ENCODE measurements at places on chromosomes 7 and 10.

- no peak for DNase-seq
Measured at GRCh38 chr10:112332509-112333228, 41.2 kb upstream of the ACSL5 start.

- no peak for DNase-seq
Measured at GRCh38 chr7:91567081-91568012, 303.1 kb downstream of the FZD1 start.

DNA sequence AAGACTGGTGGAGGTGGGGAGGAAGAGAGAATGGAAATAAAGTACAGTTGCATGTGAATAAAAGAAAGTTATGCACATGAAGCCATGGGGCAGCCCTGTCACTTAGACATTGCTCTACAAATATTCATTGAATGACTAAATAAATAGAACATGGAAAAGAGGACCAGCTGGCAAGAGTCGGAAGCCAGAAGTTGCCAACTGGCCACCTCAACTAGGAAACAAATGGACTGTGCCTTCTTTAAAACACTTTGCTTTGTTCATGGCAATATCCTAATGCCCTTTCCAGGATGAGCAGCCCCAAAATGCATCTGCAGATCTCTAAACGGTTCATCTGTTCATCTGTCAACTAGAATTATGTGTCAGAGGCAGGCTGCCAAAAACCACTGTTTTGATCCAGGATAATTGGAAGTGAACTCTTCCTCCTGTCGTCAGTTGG lies 157.3 kb downstream of the NOC3L start:
- DNase-seq, result no peak

GRCh38 chr10:18417950-18418527 lies 233.3 kb downstream of the NSUN6 start:
- no peak for DNase-seq

- no peak for DNase-seq
Measured at GRCh38 chr7:125391921-125392320, 462.3 kb upstream of the POT1 start.

GRCh38 chr10:14507176-14507575 lies 176.5 kb upstream of the FRMD4A start:
- DNase-seq, result no peak

DNA sequence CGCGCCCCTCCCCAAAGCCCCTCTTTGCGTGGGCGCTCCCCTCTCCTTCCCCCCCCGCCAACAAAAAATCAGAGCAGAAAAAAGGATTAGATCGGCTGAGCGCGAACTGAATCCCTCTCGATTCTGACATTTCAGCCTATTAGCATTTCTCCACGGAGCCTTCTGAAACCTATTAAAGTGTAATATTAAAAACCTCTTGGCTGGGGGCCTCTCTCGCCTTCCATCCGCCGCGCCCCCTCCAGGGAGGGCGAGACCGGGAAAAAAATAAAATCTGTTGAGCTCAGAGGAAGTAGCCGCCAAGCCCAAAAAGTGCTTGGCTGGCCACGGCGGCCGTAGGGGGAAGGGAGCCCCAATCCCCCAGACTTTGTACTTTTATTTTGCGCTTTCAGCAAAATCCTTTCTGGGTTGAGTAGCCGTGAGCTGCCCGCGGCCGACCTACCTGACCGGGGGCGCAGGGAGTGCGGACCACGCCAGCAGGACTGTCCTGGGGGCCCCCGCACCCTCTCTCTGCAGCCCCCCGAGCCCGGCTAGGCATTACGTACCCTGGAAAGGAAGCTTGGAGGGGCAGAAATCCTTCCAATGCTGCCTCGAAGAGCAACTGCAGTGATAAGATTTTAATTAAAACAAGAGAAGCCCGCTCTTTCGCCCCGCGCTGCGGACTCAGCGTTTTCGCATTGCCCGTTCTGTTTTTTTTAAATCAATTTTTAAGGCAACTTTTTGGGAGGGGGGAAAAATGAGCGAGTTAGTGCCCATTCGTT lies 1.3 kb upstream of the TNRC18 start:
- no peak for DNase-seq

GRCh38 chr7:28469562-28469961 lies 57.2 kb downstream of the CREB5 start:
- DNase-seq, result no peak

DNA sequence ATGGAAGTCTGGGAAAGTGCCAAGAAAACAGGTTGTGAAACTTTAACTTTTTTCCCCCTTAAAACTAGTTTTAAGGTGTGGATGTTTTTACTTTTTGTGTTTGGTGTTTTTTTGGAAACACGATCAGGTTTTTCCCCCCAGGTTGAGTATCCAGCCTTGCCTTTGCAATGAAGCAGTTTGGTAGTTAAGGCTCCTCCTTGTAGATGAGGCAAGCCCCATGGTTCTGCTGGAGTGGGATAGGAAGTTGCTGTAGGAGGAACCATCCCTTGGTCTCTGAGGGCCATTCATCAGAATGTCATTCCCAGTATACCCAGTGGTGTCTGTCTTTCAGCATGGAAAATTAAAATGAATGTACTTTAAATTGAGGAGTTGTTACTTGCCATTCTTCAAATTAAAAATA lies 2.7 kb downstream of the CUL1 start:
- DNase-seq, result no peak

- no peak for DNase-seq
Measured at GRCh38 chr10:132723330-132723970, 62.5 kb downstream of the NKX6-2 start.

GRCh38 chr7:44988701-44989100 lies 9.9 kb upstream of the MYO1G start:
- no peak for DNase-seq

GRCh38 chr7:66043681-66044497 lies 31.7 kb upstream of the ASL start:
- peak; percentile 48 for DNase-seq

GRCh38 chr10:125548878-125549277 lies 134.1 kb downstream of the TEX36 start:
- DNase-seq, result no peak

GRCh38 chr10:16865766-16866165 lies 48.5 kb upstream of the RSU1 start:
- DNase-seq, result no peak

DNA sequence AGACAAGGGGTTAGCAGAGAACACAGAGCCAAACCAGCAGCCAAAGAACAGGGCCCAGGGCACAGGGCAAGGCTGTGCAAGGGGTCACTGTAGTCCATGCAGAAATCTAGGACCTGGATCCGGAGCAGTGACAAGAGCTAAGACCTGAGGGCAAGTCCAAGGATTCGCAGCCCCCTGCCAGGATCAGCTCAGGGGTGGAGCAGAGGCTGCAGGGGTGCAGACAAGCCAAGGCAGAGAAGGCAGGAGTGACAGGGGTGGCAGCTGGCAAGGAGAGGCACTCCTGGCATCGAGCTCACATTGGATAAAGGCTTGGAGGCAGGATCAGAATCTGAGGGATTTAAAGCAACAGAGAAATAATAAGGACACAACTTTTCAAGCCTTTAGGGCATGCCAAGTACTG lies 80.7 kb upstream of the NANOS1 start:
- DNase-seq, result no peak

- DNase-seq, result peak; percentile 91
Measured at GRCh38 chr7:131507592-131508331, 48.7 kb downstream of the PODXL start.

GRCh38 chr7:79774150-79774549 lies 320.7 kb upstream of the MAGI2 start:
- DNase-seq, result no peak

DNA sequence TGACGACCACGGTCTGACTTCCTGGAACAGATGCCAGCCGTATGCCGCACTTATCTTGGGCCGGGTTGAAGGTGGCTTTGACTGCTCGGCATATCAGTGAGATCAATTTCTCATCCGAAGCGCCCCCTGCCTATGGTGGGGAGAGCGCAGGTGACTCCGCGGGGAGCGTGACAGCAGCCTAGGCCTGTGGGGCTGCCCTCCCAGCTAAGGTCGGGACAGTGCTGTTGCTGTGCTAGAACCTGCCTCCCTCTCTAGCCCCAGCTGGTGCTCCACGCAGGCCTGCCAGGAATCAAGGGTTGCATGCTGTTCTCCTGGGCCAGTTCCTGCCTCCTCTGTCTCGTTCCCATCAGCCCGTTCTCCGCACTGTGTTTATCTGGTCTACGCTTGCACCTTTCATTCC lies 49.8 kb downstream of the PODXL start:
- no peak for DNase-seq

DNA sequence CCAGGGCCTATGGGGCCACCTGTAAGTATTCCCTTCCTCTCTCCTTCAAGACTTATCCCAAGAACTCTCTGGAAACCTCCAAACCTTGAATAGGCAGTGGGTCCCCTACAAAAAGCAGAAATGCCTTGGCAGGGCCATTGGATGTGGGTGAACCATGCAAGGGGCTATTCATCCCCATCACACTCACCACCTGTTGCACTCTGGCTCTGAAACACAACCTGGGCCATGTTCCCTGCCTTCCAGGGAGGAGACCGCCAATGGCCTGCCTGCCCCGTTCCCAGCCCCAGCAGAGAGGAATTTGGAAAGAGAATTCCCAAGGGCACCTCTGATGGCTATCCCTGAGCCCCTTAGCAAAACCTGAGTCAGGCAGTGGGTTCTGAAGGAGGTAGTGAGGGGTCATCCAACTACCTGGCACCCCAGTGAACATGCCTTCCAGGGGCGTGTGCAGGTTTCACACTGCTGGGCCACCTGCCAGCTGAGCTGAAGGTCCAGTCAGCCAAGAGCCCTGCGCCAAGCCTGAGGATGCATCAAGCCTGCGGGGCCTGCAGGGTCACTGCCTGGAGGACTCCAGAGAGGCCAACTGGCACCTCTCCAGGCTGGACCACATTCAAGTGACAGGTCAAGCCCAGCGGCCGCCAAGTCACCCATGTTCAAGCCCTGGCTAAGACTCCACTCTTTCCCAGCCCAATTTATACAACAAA lies 101.3 kb downstream of the COL13A1 start:
- DNase-seq, result no peak

DNA sequence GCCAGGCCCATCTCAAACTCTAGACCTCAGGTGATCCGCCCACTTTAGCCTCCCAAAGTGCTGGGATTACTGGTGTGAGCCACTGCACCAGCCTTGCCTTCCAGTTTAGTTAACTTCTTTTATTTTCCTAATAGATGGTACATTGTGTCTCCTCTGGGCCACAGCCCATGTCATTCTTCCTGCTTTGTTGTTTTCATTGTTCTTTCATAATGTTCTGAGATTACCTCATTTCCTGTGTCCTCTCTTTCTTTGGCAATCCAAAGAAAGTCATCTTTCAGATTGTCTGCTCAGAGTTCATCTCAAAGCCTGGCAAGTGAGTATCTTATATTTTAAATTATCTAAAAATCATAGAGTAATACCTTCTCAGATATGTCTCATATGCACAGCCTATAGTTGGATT lies at the start of gene OLAH:
Gene OLAH (plus strand): TSS at position 270 of the 400 bp plus-strand sequence. CDS start 3,346 bp downstream, outside the sequence.
- DNase-seq, result no peak

DNA sequence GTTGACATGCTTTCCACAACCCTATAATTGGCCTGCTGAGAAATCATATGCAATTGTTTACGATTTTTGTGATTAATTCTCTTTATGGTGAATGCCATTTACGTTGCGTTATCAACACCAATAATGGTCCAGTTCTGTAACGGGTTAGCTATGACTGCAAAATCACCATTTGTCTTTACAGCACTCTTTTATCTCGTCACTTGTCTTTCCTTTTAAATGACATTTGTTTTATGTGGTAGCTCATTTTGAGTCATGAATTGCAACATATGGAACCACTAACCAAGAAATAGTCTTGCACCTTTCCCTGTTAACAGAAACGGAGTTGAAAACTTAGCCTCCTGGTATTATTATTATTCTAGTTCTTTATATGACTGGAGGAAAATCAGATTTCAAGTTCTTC lies 3.1 kb upstream of the KIAA1217 start:
- DNase-seq, result no peak

DNA sequence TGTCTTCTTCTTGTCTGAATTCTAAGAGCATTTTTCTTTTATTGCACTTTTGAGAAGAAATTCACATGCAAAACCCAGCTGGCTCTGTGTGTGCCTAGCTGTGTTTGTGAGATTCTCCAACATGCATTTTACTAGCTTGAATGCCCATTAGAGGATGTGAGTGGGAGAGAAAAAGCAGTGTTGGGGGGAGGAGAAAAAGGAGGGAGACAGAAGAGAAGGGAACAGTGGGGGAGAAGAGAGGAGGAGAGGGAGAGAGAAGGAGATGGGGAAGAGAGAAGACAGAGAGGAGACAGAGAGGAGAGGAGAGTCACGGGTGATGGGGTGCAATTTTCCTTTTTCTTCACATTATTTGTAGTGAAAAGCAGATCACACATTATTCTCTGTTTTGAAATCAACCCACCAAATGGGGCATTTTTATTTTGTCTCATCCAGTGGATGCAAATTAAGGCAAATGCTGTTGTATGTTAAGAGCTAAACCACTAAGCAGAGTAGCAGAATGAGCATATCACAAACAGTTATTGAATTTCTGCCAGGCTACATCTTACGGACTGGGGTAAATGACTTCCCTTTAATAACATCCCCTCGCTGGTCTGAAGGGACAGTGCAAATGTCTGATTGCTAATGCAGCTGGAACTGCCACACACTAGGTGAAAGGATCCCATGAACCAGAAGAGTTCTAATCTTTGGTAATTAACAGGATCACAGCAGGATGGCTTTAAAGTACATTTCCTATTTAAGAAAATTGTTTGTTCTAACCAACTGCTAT lies 849 bp downstream of the LRRN3 start:
- no peak for DNase-seq

- no peak for DNase-seq
Measured at GRCh38 chr10:113643183-113643582, 20.7 kb downstream of the NRAP start.

GRCh38 chr7:28500138-28500537 lies 87.8 kb downstream of the CREB5 start:
- no peak for DNase-seq

- DNase-seq, result no peak
Measured at GRCh38 chr7:36128448-36129047, 24.5 kb upstream of the EEPD1 start.

DNA sequence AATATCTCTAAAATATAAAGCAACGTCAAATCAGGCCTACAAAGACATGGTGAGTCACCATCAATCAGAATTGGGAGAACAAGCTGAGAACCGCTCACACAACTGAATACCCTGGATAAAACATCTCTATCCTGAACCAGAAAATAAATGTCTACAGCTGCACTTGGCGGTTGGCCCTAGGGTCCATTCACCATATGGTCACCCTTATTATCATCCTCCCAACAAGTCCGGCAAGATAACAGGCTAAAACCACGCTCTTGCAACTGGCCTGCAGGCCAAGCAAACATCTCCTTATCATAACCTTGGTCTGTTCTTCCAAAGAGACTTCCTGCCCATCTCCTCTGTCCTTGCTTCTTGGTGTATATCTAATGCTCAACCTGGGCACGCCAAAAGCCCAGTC lies 310.7 kb downstream of the CALN1 start:
- DNase-seq, result no peak

DNA sequence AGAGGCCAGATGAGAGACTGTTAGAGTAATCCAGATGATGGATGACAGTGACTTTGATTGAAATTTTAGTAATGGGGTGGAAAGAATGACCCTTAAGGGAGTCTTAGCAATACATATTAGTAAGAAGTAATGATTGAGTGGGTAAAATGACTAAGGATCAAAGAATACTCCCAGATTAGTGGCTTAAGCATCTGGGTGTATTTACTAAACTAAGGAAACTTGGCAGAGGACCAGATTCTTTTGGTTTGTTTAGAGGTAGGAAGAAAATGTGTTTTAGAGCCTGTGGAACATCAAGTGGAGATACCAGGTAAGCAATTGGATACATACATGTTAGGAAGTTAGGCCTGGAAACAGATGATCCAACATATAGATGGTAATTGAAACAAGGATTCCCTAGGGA lies 58.8 kb upstream of the ADRA2A start:
- no peak for DNase-seq

All from stimulated activated CD8-positive, alpha-beta memory T cell treated with anti-CD3 and anti-CD28 coated beads, Interleukin-4, amount 100 ng/mL, for 48 hours (primary cell).